ENCODE measurements at places on chromosomes 7 and 10. TPM values are rescaled to one million over a fixed set of nuclear protein-coding genes. Genes with fewer than 3 reads are reported as not detected.

PHYH gene
- total RNA-seq = 82.1 TPM

UCMA gene
- not detected for total RNA-seq

ADAM12 gene
- total RNA-seq = 14.0 TPM

PARD3 gene
- total RNA-seq = 254 TPM

LRRC18 gene
- total RNA-seq = not detected

CTAGE8 gene
- 1.3 TPM for total RNA-seq

ANK3 gene
- 14.2 TPM for total RNA-seq

IKZF1 gene
- total RNA-seq = not detected

HMX3 gene
- total RNA-seq = not detected

BCCIP gene
- total RNA-seq = 71.8 TPM

STN1 gene
- 46.1 TPM for total RNA-seq

OTUD1 gene
- total RNA-seq = 13.1 TPM

MINDY4 gene
- 4.0 TPM for total RNA-seq

TPST1 gene
- 53.2 TPM for total RNA-seq

HTR7 gene
- not detected for total RNA-seq

NANOS1 gene
- 22.5 TPM for total RNA-seq

MSMB gene
- not detected for total RNA-seq

GPAM gene
- 5.0 TPM for total RNA-seq

CYTH3 gene
- 7.0 TPM for total RNA-seq

MKRN1 gene
- total RNA-seq = 62.9 TPM
